ENCODE measurements at places on chromosomes 1 and 21. TPM values are rescaled to one million over a fixed set of nuclear protein-coding genes. Genes with fewer than 3 reads are reported as not detected.
A peak's percentile ranks its signal among the peaks of the same experiment; 100 is the strongest.

GRCh38 chr1:19066248-19066873 lies 109.9 kb upstream of the IFFO2 start:
- no peak overlapping the region for H3K4me3 ChIP-seq
- DNase-seq, result no peak
- no peaks in the 10 kb centered on the region for H3K36me3 ChIP-seq
- no peak overlapping the region for H3K27ac ChIP-seq

GRCh38 chr21:16088056-16088455 lies 358.3 kb downstream of the USP25 start:
- no peaks in the 10 kb centered on the region for H3K4me1 ChIP-seq
- no peak overlapping the region for H3K4me3 ChIP-seq
- no peak overlapping the region for H3K27ac ChIP-seq
- DNase-seq, result no peak
- H3K27me3 ChIP-seq, result no peaks in the 10 kb centered on the region

The AHDC1 gene
- 45.2 TPM for total RNA-seq

GRCh38 chr1:229138058-229138457 lies 132.9 kb upstream of the RAB4A start:
- H3K27me3 ChIP-seq, result no peaks in the 10 kb centered on the region
- no peak for DNase-seq
- H3K4me1 ChIP-seq, result peaks cover 4% of the 10 kb centered on the region
- H3K36me3 ChIP-seq, result no peaks in the 10 kb centered on the region

The LYPD8 gene
- 1.7 TPM for total RNA-seq

The CD48 gene
- not detected for total RNA-seq

GRCh38 chr1:99849413-99849743 lies 783 bp upstream of the AGL start:
- H3K4me3 ChIP-seq, result peak overlapping the region; percentile 79

GRCh38 chr21:40208206-40208947 lies 341.1 kb downstream of the PCP4 start:
- H3K36me3 ChIP-seq, result no peaks in the 10 kb centered on the region
- no peak overlapping the region for H3K27ac ChIP-seq
- H3K4me1 ChIP-seq, result no peaks in the 10 kb centered on the region
- H3K27me3 ChIP-seq, result no peaks in the 10 kb centered on the region
- no peak overlapping the region for H3K4me3 ChIP-seq

The VSIG8 gene
- total RNA-seq, result not detected

- H3K4me1 ChIP-seq, result no peaks in the 10 kb centered on the region
- no peak overlapping the region for H3K4me3 ChIP-seq
- H3K36me3 ChIP-seq, result no peaks in the 10 kb centered on the region
Observed at GRCh38 chr21:34537838-34538237, 25.8 kb upstream of the KCNE1 start.

- no peaks in the 10 kb centered on the region for H3K27me3 ChIP-seq
- peak overlapping the region; percentile 97 for H3K4me3 ChIP-seq
- no peak for DNase-seq
- H3K27ac ChIP-seq, result peak overlapping the region; percentile 94
Observed at GRCh38 chr21:33229099-33229783, 497 bp upstream of the IFNAR2 start.

The RNU1-3 gene
- total RNA-seq, result not detected

The SPAG17 gene
- not detected for total RNA-seq

DNA sequence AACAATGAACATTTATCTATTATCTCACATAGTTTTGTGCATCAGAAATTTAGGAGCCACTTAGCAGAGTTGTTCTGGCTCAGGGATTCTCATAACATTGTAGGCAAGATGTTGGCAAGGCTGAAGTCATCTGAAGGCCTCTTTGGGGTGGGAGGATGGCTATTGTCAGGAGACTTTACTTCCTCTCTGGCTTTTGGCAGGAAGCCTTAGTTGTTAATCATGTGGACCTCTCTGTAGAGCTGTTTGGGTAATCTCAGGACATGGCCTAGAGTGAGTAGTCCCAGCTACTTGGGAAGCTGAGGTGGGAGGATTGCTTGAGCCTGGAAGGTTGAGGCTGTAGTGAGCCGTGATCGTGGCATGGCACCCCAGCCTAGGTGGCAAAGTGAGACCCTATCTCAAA lies 40.2 kb downstream of the RASAL2 start:
- peak; percentile 4 for DNase-seq
- H3K27ac ChIP-seq, result no peak overlapping the region
- no peak overlapping the region for H3K4me3 ChIP-seq
- H3K36me3 ChIP-seq, result no peaks in the 10 kb centered on the region

Measured in gastrocnemius medialis (tissue), 4 donors.